DMS 273 treated with DMSO at 0.1 percent for 48 hours (cell line): ENCODE measurements at places on chromosomes 12 and 14.
A peak's percentile ranks its signal among the peaks of the same experiment; 100 is the strongest.

DNA sequence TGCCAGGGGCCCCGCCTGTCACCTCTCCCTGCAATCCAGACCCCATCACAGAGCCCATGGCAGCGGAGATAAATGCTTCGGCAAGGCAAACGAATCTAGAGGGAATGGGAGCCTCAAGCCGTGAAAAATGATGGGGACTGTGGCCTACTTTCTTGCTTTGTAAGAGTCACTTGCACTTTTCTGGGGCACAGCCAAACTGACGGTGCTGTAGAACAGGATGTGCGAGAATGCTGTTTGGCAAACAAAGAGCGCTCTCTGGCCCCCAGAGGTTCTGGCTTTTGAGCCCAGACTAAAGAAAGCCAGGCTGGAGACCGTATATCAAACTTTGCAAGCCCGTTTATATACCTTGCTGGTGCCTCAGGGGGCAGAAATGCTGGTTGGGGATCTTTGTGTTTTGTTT is 108.7 kb downstream of the CACNA1C start:
- no peak for DNase-seq

DNA sequence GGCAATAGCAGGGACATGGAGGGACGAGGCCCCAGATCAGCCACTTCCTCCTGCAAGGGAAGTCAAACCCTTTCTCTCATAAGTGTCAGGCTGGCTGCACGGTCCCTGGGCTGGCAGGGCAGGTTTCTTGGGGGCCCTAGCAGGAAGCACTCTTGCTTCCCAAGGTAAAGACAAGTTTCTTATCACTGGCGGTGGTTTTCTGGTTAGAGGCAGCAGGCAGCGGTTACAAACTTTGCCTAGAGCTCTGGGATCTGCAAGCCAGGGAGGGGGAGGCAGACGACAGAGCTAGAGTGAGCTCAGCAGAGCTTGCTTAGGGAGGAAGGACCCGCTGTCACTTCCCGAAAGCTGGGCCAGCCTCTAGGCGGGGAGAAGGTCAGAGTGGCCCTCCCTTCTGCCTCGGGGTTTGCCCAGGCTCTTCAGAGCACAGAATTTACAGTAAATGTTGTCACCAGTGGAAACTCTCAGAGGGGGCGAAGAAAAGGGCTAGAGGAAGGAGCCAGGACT is 20.4 kb downstream of the BATF start:
- no peak for DNase-seq

DNA sequence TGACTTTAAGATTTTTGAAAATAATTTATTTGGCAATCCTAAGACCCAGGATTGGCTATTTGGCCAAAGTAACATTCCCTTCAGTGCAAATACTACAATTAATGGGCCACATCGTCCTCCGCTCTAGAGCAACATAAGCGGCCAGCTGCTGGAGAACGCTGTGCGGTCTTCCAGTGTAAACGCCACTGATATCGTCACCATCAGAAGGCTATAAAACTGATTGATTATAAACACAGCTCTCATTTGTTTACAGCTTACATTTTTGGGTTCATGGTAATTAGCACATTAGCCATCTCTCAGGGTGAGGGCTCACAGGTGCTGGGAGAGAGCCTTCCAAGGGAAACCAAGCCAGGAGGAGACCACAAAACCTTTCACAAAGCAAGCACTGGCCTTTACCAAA is 130.1 kb upstream of the BMP4 start:
- DNase-seq = no peak

DNA sequence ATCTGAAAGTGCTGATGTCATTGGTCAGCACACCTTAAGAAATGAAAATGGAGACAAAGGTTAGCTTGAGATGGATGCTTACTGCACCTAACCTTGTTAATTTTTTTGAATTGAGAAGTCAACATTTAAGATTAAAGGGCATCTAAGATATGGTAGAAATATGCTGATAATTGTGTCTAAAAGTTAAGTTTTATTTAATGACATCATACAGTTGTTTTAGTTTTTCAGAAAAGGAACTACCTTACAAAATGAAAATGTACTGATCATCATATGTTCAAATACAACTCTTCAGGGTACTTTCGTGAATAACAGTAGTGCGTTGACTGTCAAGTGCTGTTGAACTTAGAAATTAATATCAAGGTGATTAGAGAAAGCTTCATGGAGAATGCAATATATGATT is 2.5 kb downstream of the SMCO3 start:
- no peak for DNase-seq

DNA sequence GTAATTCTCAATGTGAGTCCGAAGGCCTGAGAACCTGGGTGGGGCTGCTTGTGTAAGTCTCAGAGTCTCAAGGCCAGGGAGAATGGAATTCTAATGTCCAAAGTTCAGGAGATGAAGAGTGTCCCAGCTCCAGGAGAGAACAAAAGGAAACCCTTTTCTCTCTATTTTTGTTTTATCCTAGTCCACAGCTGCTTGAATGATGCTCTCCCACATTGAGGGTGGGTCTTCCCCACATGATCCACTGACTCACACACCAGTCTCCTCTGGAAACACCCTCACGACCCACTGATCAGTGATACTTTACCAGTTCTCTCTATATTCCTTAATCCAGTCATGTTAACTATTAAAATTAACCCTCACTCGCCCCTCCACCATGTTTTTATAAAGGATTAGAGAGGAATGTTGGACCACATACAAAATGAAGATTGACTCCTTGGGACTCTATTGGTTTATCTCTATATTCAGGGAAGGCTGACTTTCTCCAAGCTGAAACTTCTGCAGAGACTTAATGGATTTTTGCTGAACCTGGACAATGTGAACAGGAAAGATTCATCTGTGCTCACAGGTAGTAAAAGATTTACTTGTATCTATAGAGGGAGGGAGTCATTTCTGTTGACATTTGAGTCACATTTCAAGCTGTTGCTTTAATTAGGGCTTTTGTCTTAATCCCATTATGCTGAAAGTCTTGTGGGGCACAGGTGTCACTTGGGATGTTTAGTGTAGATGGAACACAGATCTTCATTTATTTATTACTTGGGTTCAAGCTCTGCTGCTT is 1061.0 kb upstream of the TMEM132C start:
- DNase-seq = no peak

GRCh38 chr12:1083151-1083888 is 92.3 kb downstream of the ERC1 start:
- DNase-seq = no peak

GRCh38 chr12:92695577-92695976 is 7.2 kb upstream of the PLEKHG7 start:
- DNase-seq = no peak

DNA sequence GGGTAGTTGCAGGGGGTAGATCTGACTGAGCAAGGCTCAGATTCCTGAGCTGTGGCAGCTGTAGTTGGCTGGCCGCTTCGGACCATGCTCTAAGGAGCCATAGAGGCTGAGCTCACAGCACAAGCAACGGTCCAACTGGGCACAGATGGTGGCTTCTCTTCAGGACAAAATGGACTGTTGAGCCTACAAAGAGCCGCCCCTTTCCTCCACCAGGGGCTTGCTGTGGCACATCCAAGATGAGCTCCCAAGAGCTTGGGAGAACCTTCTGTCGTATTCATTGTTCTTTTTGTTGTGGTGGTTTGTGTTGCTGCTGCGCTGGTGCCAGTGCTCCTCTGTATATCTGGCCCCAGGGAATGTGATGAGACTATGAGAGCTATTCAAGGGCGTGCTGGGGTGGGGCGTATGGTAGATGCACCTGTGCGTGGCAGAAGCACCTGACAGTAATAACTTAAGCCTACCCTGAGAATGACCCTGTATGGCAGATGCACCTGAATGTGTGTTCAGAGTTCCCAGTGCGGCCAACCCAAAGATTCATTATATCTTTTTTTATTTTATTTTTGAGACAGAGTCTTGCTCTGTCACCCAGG is 17.8 kb upstream of the LGALS3 start:
- DNase-seq = no peak

DNA sequence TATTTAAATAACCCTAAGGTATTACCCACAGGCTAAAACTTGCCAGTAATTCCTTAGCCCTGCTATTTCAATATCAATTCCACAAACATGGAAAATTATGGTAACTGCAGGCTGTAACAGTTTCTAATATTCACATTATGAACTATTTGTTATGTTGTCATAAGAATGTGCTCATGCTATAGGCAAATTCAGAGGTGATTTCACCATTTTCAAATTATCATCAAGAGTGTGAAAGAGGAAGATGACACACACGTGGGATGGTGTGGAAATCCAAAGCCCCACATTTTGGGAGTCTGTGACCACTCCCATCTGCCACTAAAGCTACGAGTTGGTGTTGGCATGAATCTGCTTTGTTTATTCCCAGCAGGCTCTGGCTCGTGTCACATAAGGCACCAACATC is 5.9 kb upstream of the MYO1A start:
- no peak for DNase-seq

- peak; percentile 65 for DNase-seq
Observed at GRCh38 chr12:3231399-3231876, 154.3 kb downstream of the TSPAN9 start.

DNA sequence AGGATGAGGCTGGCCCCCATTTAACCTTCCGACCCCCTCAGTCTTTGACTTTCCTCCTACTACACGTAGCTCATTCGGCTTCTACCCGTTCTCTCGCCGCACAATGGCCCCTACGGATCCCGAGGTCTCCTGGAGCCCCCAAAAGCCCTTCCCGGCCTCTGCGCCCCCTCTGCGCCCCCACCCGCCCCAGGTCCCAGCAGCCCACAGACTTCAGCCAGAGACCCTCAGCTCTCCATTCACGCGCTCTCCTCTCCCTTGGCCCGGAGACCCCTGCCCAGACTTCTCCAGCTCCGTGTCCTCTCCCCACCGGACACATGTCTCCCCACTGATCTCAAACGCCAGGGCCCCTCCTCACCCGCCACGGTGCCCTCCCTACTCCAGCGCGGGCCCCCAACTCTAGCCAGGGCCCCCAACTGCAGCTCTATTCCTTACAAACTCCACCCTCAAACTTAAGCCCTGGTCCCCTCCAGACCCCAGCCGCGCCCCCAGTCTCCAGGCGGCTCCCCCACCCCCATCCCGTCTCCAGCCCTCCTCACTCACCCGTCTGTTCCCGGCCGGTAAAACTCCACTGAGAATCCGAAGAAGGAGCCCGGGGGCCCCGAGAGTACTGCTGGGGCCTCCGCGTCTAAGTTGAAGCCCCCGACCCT is 502 bp downstream of the ITGA5 start:
- no peak for DNase-seq

- DNase-seq = no peak
Observed at GRCh38 chr12:26736563-26737486, 96.2 kb downstream of the ITPR2 start.

GRCh38 chr14:90677484-90678050 is 138.7 kb downstream of the TTC7B start:
- DNase-seq = no peak

DNA sequence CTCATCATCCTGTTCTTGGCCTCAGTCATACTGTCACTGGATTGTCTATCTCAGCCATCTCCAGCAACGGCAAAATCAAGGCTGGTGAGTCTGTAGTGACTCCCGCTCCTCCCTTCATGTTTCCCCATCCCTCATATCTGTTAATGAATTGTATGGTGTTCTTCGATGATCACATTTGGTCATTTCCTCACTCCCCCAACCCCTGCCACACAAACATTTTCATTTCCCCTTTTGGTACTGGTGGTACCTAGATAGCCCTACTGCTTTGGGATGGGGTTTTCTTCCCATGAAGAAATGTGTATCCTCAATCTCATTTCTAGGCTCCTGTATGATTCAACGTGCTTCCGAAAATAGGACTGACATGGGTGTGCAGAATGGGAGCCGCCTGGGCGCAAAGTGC is 2.7 kb upstream of the KLHL33 start:
- DNase-seq = no peak

GRCh38 chr14:92698393-92698792 is 50.0 kb downstream of the LGMN start:
- no peak for DNase-seq

DNA sequence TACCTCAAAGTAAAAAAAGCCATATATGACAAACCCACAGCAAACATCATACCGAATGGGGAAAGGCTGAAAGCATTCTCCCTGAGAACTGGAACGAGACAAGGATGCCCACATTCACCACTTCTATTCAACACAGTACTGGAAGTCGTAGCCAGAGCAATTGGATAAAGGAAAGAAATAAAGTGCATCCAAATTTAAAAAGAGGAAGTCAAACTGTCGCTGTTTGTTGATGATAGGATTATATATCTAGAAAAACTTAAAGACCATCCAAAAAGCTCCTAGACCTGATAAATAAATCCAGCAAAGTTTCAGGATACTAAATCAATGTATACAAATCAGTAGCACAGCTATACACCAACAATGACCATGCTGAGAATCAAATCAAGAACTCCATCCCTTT is 5.2 kb downstream of the NDUFA12 start:
- no peak for DNase-seq

GRCh38 chr12:70351076-70351475 is 15.0 kb upstream of the KCNMB4 start:
- no peak for DNase-seq

GRCh38 chr14:79656496-79656895 is 554.8 kb downstream of the DIO2 start:
- no peak for DNase-seq

DNA sequence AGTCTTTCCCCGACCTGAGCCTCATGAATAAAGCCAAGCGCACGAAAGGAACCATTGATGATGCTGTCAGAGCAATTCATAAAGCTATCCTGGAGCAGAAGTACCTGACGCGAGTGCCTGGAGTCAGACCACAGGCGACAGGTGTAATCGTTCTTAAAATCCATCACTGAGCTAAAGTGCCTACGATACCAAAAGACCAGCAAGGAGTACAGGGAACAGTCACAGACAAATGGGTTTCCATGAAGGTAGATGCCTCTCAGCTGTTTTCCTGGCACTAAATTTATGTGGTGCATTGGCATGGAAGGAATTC is 1.4 kb upstream of the PCED1B start:
- no peak for DNase-seq

- DNase-seq = no peak
Observed at GRCh38 chr12:47989666-47990065, 14.6 kb downstream of the COL2A1 start.

- DNase-seq = no peak
Observed at GRCh38 chr14:63893701-63894458, 41.1 kb downstream of the SYNE2 start.

GRCh38 chr12:117582135-117582784 is 220.8 kb upstream of the NOS1 start:
- no peak for DNase-seq

DNA sequence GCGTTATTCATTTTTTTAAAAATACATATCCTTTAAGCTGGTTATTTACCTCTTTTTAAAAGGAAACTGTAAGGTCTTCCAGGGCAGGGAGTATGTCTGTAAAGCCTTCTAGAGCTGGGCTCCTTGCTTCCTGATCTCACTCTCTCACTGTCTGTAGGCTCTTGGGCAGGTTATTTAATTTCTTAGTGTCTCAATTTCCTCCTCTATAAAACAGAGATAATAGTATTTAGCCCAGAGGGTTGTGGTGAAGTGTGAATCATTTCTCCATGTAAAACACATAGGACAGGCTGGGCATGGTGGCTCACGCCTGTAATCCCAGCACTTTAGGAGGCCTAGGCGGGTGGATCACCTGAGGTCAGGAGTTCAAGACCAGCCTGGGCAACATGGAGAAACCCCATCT is 25.9 kb upstream of the LTA4H start:
- no peak for DNase-seq

- no peak for DNase-seq
Observed at GRCh38 chr14:75401361-75401760, 26.5 kb upstream of the JDP2 start.
